Cortex of kidney (tissue), 1 donor: ENCODE measurements at places on chromosomes 5 and 9.

- no peak for DNase-seq
Measured at GRCh38 chr5:72383280-72383679, 63.1 kb downstream of the PTCD2 start.

DNA sequence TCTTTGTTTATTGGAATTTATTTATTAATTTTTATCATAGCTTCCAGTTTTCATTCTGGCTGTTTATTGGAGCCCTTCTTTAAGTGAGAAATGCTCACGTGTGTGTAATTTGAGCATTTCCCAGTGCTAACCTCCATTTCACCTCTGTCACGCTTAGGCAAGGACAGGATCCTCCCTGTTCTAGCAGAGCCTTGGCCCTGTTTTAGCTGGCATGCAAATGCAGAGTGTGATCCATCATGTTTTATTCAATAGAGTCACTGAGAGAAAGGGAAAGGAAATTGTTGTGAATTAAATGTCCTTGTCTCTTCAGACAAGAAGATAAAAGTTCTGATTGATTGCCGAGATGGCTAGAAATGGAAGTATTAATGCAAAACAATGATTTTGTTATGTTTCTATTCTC lies 137.3 kb upstream of the ACO1 start:
- DNase-seq: no peak

- no peak for DNase-seq
Measured at GRCh38 chr5:78362220-78362619, 1.8 kb downstream of the SCAMP1 start.

DNA sequence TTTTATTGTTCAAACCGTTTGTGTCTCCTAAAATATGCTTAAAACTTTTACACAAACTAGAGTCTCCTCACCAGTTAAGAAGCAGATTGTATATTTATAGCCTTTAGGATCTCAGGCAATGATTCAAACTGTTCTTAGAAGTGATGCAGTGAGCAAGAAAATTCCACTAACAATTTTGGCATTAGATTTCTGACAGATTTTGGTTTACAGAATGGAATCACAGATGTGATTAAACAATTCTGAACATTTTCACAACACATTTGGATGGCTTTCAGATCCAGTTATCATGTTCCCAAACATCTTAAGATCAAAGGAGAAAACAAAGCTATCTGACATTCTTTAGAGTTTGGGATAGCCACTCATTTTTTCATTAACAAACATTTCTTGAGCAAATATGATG lies 181.7 kb upstream of the RIOK2 start:
- no peak for DNase-seq

GRCh38 chr9:136059321-136059791 lies 35.7 kb downstream of the NACC2 start:
- DNase-seq: no peak

DNA sequence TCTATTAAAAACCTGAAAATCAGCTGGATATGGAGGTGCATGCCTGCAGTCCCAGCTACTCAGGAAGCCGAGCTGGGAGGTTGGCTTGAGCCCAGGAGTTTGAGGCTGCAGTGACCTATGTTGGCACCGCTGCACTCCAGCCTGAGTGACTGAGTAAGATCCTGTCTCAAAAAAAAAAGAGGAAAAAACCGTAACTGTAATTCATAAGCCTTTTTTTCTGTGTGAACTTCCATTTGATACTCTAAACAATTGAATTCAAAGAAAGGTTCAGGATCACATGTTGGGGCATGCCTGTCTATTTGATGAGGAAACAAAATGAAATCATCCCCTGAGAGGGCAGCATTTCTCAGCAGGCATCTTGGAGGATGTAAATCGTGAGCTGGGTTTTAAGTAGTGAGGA lies 38.8 kb downstream of the ITGA2 start:
- no peak for DNase-seq
